ENCODE measurements at places on chromosomes 3 and 15. TPM values are rescaled to one million over a fixed set of nuclear protein-coding genes. Genes with fewer than 3 reads are reported as not detected.

LMCD1 gene
- total RNA-seq: 27.7 TPM

CILP gene
- total RNA-seq: 0.32 TPM

- H3K27ac ChIP-seq: no peak overlapping the region
- DNase-seq: peak; percentile 28
- H3K4me3 ChIP-seq: no peak overlapping the region
- no peaks in the 10 kb centered on the region for H3K27me3 ChIP-seq
Measured at GRCh38 chr15:97446138-97446537, 514.4 kb upstream of the ARRDC4 start.

DNA sequence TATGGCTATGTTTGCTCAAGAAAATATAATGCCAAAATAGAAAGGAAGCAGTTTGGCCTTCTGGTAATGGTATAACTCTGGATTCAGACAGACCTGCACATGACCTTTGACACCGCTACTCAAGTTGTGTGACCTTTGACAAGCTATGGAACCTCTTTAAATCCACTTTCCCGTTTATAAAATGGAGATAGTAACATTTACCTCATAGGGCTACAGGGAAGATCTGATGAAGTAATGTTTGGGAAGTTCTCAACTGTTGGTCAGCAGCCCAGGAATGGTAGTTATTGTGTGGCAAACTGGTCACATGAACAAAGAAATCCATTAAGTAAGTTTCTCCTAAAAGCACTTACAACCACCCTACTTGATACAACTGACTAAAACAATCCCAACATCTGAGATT is 95.1 kb upstream of the PHLDB2 start:
- H3K27ac ChIP-seq: no peak overlapping the region
- peaks cover 3% of the 10 kb centered on the region for H3K4me1 ChIP-seq
- H3K27me3 ChIP-seq: no peaks in the 10 kb centered on the region

DNA sequence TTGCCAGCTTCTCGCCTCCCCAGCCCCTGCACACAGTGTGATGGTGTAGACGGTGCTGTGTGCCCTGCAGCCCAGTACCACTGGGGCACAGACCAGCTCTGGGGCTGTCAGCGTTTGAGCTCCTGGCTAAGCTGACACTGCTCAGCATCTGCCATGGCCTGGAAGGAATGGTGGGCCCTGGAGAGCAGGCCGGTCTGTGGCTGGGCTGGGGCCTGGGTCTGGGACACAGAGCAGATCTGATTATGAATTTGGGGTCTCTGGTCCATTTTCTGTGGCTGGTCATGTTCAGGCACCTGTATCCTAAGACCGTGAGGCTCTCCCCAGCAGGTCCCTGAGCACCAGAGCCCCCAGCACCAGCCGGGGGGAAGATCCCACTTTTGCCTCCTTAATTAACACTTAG is 34.7 kb downstream of the HCN4 start:
- no peak overlapping the region for H3K4me3 ChIP-seq
- H3K36me3 ChIP-seq: peaks cover 77% of the 10 kb centered on the region
- DNase-seq: no peak
- H3K27me3 ChIP-seq: no peaks in the 10 kb centered on the region
- peak overlapping the region; percentile 48 for H3K27ac ChIP-seq

GRCh38 chr3:153268564-153269279 is 106.7 kb downstream of the RAP2B start:
- no peak overlapping the region for H3K4me3 ChIP-seq
- H3K27ac ChIP-seq: no peak overlapping the region
- DNase-seq: no peak
- H3K27me3 ChIP-seq: no peaks in the 10 kb centered on the region

GRCh38 chr15:50702762-50703334 is 16.3 kb upstream of the TRPM7 start:
- H3K27me3 ChIP-seq: no peaks in the 10 kb centered on the region
- no peaks in the 10 kb centered on the region for H3K4me1 ChIP-seq
- peaks cover 8% of the 10 kb centered on the region for H3K36me3 ChIP-seq
- DNase-seq: no peak
- no peak overlapping the region for H3K4me3 ChIP-seq

DNA sequence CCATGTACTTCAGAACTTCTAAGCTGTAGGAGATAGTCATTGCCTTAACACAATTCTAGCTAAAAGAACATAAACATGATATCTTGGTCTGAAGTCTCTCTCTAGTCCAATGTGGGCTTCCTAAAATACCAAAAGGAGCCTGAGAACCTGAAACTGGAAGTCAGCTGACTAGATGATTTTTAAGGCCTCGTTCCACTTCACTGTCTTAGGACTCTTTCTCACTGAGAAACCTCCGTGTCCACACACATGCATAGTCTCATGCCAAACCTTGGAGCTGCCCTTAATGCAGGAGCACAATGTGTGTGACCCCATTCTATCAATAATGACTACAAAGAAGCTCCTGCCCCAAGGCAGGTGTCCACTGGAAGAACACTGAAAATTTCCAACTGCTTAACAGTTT is 87.7 kb downstream of the ETFA start:
- H3K27ac ChIP-seq: no peak overlapping the region
- no peaks in the 10 kb centered on the region for H3K36me3 ChIP-seq
- no peaks in the 10 kb centered on the region for H3K27me3 ChIP-seq
- DNase-seq: no peak
- no peak overlapping the region for H3K4me3 ChIP-seq

GRCh38 chr15:89785064-89785773 is 9.1 kb downstream of the MESP2 start:
- H3K36me3 ChIP-seq: no peaks in the 10 kb centered on the region
- DNase-seq: no peak
- H3K27me3 ChIP-seq: no peaks in the 10 kb centered on the region
- peaks cover 17% of the 10 kb centered on the region for H3K4me1 ChIP-seq
- H3K4me3 ChIP-seq: no peak overlapping the region

- H3K36me3 ChIP-seq: peaks cover 13% of the 10 kb centered on the region
- H3K4me1 ChIP-seq: no peaks in the 10 kb centered on the region
- DNase-seq: no peak
- no peaks in the 10 kb centered on the region for H3K27me3 ChIP-seq
Measured at GRCh38 chr3:9686050-9686550, 17.5 kb upstream of the CPNE9 start.

DNA sequence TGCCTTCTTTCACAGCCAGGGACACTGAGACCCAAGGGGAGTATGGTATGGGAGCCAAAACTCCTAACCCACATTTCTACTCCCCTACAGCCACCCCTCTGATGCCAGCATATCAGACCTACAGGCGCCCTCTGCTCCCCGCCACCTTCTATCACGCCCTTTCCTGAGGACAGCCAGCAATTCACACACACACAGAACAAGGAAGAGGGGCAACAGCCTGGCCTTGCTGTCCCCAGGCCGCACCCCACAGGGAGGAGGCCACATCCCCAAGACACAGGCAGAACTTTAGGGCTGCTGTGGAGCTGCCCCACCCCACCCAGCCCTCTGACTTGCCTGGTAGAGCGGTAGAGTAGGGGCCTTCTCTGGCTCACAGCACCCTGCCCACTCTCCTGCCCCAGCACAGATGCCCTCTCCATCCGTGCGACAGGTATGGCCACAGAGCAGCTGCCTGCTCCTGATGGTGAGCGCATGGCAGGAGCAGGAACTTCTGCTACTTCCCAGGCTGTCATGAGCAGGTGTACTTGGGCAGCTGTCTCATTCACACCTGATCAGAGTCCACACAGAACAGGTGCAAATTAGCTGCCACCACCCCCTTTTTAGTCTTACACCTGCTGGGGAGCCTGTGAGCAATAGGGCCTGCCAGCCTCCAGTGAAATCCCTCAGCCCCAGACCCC is 33.4 kb downstream of the CCDC33 start:
- no peak overlapping the region for H3K27ac ChIP-seq
- H3K4me3 ChIP-seq: no peak overlapping the region
- no peaks in the 10 kb centered on the region for H3K27me3 ChIP-seq

HYAL1 gene
- 5.0 TPM for total RNA-seq

GRCh38 chr15:88627463-88627862 is 6.3 kb downstream of the AEN start:
- H3K4me3 ChIP-seq: no peak overlapping the region
- no peak for DNase-seq
- no peak overlapping the region for H3K27ac ChIP-seq
- peaks cover 5% of the 10 kb centered on the region for H3K4me1 ChIP-seq
- H3K27me3 ChIP-seq: no peaks in the 10 kb centered on the region

GRCh38 chr3:16546186-16547010 is 32.9 kb upstream of the RFTN1 start:
- peaks cover 6% of the 10 kb centered on the region for H3K4me1 ChIP-seq
- DNase-seq: no peak
- H3K36me3 ChIP-seq: no peaks in the 10 kb centered on the region
- no peak overlapping the region for H3K4me3 ChIP-seq
- no peaks in the 10 kb centered on the region for H3K27me3 ChIP-seq

FOXB1 gene
- total RNA-seq: not detected

SERPINI2 gene
- total RNA-seq: not detected

GPR171 gene
- not detected for total RNA-seq

CFAP44 gene
- 47.2 TPM for total RNA-seq

DNA sequence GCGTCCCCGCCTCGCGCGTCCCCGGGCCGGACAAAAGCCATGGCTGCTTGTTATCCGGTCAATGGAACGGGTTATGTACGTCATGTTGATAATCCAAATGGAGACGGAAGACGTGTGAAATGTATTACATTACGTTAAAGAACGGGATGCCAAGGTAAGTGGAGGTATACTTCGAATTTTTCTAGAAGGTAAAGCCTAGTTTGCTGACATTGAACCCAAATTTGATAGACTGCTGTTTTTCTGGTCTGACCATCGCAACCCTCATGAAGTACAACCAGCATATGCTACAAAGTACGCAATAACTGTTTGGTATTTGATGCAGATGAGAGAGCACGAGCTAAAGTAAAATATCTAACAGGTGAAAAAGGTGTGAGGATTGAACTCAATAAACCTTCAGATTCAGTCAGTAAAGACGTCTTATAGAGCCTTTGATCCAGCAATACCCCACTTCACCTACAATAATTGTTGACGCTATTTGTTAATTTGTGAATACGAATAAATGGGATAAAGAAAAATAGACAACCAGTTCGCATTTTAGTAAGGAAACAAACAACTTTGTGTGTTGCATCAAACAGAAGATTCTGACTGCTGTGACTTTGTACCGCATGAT is 19.8 kb downstream of the WDR73 start:
- H3K4me3 ChIP-seq: peak overlapping the region; percentile 68
- no peak for DNase-seq
- peaks cover 27% of the 10 kb centered on the region for H3K4me1 ChIP-seq

GRCh38 chr15:45588219-45588875 is 1.2 kb downstream of the BLOC1S6 start:
- H3K36me3 ChIP-seq: no peaks in the 10 kb centered on the region
- H3K27me3 ChIP-seq: no peaks in the 10 kb centered on the region
- peaks cover 7% of the 10 kb centered on the region for H3K4me1 ChIP-seq
- H3K27ac ChIP-seq: peak overlapping the region; percentile 99
- no peak for DNase-seq

- H3K4me1 ChIP-seq: peaks cover 58% of the 10 kb centered on the region
- H3K27ac ChIP-seq: peak overlapping the region; percentile 67
- peaks cover 27% of the 10 kb centered on the region for H3K36me3 ChIP-seq
- peak; percentile 42 for DNase-seq
Measured at GRCh38 chr3:119669906-119670570, 7.2 kb downstream of the COX17 start.

ECE2 gene
- total RNA-seq: not detected

RPLP1 gene
- 303 TPM for total RNA-seq

DNA sequence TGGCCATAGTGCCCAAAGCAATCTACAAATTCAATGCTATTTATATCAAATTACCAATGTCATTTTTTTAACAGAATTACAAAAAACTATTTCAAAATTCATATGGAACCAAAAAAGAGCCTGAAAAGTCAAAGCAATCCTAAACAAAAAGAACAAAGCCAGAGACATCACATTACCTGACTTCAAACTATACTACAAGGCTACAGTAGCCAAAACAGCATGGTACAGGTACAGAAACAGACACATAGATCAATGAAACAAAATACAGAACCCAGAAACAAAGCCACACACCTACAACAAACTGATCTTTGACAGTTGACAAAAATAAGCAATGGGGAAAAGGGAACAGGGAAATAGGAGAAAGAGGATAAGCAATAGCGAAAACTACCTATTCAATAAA is 26.6 kb upstream of the THSD4 start:
- H3K36me3 ChIP-seq: no peaks in the 10 kb centered on the region
- no peaks in the 10 kb centered on the region for H3K4me1 ChIP-seq
- no peaks in the 10 kb centered on the region for H3K27me3 ChIP-seq
- no peak overlapping the region for H3K4me3 ChIP-seq
- no peak for DNase-seq
- H3K27ac ChIP-seq: no peak overlapping the region

DNA sequence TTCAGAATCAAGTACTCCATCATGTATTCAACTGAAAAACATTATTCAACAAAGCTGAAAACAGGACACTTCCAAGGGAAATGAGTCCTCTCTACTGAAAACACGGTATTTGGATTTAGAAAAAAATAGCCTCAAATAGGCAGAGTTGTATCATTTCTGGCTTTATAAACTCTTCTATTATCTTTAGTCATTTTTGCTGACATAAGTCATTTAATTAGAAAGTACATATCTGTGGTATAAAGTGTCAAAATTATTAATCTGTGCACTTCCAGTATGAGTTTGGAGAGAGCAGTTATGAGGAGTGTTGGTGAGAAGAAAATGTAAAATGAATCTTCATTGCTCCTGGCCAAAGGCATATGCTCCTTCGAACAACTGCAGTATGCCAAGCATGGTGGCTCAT is 59.3 kb downstream of the INO80 start:
- H3K36me3 ChIP-seq: peaks cover 58% of the 10 kb centered on the region
- no peaks in the 10 kb centered on the region for H3K4me1 ChIP-seq
- H3K4me3 ChIP-seq: no peak overlapping the region

DNA sequence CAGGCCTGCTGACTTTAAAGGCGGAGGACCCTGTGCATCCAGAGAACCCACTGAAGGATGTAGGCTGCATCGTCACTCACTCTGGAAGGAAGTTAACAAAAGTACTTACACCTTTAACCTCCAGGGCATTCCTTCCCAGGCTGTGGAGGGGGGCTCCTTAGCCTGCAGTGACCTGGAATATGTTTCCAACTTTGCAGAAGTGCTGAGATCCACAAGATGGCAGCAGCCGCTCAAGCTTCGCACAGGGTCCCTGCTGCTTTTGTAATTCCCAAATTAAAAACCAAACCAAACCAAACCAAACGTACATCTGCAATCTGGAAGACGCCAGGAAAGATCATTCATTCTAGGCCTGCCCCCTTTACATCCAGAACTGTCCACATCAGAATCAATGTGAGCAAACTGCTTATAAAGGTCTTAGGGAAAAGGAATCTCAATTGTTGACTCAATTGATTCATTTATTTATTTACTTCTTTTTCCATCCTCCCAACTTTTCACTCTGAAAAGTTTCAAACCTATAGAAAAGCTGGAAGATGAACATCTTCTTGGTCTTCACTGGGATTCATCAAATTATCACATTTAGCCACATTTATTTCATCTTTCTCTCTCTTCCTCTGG is 70.5 kb upstream of the KLHL25 start:
- H3K4me3 ChIP-seq: no peak overlapping the region
- peak; percentile 66 for DNase-seq
- no peaks in the 10 kb centered on the region for H3K36me3 ChIP-seq
- no peaks in the 10 kb centered on the region for H3K4me1 ChIP-seq

Measured in cardiac muscle cell (in vitro differentiated cells and primary cell).